Renal pelvis (tissue), 12 donors: ENCODE measurements at places on chromosomes 1 and 21. TPM values are rescaled to one million over a fixed set of nuclear protein-coding genes. Genes with fewer than 3 reads are reported as not detected.

GRCh38 chr1:92774407-92774806 lies 10.5 kb downstream of the EVI5 start:
- no peak for DNase-seq

DNA sequence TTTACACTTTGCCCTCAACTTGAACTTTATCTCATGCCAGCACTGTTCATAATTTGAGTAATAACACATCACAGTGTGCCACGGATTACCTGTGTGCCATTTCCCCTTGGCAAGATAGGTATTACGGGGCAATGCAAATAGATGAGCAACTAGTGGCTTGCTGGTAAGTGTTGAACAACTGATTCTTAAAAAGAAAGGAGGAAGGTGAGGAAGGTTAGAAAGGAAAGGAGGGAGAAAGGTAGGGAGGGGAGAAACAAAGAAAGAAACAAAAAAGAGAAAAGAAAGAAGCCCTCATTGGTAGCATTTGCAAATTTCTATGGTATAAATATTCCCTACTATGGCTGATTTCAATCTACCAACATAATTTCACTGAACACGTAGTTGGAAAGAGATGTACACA lies 118.2 kb upstream of the OLIG2 start:
- DNase-seq: no peak

The TPTE gene
- polyA plus RNA-seq: 0.06 TPM

DNA sequence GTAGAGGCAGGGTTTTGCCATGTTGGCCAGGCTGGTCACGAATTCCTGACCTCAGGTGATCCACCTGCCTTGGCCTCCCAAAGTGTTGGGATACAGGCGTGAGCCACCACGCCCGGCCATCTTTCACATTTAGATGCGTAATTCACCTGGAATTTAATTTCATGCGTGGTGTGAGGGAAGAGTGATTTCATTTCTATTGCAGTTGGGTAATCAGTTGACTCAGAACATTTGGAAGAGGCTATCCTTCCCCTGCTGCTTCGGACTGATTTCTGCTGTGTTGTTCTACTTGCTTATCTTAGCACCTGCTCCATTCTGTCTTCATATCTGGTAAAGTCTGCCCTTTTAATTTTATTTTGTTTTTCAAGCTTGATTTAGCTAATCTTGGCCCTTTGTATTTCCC lies 19.1 kb downstream of the DIP2A start:
- no peak for DNase-seq

DNA sequence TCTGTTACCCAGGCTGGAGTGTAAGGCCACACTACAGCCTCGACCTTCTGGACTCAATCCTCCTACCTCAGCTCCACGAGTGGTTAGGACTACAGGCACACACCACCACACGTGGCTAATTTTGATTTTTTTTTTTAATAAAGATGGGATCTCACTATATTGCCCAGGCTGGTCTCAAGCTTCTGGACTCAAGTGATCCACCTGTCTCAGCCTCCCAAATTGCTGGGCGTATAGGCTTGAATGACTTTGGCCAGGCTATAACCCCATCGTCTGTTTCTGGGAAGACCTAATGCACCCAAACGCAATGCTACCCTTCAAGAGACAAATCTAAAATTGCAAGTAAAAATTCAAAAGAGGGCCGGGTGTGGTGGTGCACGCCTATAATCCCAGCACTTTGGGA lies 52.1 kb downstream of the DAP3 start:
- DNase-seq: no peak

GRCh38 chr1:44698138-44698537 lies 23.6 kb downstream of the ARMH1 start:
- DNase-seq: no peak

The INPP5B gene
- polyA plus RNA-seq: 20.6 TPM

- peak; percentile 47 for DNase-seq
Measured at GRCh38 chr1:14626869-14627607, 28.6 kb downstream of the KAZN start.

DNA sequence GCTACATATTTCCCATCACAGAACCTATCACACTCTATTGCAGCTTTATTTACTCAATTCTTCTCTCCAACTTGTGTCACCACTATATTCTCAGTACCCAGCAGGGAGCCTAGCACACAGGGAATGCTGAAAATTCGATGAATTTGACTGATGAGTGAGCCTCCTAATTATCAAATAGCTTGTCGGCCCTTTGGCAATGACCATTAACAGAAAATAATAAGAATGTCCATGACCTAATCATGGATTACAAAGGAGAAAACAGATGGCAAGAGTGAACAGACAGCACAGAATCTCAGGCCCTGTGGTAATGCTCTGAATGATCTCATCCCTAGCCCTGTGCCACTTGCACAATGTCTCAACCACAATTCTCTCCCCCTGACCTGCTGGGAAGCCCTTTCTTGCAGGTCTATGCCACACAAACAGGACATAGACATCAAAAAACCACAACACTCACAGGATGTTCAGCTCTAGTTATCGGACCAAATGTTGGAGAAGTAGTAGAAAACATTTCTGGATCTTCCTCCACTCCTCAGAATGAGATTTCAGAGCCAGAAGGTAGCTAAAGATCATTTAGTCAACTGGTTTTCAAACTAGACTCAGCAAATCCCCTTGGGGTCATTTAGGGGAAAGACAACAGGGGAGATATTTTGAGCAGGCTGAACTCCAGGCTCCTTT lies 68.4 kb downstream of the LUZP1 start:
- no peak for DNase-seq

DNA sequence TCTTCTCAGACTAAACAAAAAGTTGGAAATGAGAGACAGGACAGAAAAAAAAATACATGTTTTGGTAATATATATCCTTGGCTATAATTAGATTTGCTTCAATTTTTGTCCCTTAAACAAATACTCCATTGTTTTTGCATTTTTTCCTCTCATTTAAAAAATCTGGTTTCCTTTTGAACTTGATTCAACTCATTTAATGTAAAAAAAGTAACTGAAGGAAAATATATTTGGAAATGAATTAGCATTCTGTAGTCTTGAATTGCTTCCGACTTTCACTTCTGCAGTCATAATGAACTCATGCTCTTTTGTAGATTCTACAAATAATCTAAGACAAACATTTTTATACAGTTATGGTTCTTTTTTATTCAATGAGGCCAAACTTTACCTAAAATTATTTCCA lies 309.1 kb downstream of the HMCN1 start:
- DNase-seq: no peak

The RAVER2 gene
- polyA plus RNA-seq: 25.2 TPM

GRCh38 chr1:241482761-241483250 lies 36.7 kb downstream of the FH start:
- no peak for DNase-seq

The PARS2 gene
- polyA plus RNA-seq: 10.9 TPM

The HCRTR1 gene
- polyA plus RNA-seq: 0.39 TPM

DNA sequence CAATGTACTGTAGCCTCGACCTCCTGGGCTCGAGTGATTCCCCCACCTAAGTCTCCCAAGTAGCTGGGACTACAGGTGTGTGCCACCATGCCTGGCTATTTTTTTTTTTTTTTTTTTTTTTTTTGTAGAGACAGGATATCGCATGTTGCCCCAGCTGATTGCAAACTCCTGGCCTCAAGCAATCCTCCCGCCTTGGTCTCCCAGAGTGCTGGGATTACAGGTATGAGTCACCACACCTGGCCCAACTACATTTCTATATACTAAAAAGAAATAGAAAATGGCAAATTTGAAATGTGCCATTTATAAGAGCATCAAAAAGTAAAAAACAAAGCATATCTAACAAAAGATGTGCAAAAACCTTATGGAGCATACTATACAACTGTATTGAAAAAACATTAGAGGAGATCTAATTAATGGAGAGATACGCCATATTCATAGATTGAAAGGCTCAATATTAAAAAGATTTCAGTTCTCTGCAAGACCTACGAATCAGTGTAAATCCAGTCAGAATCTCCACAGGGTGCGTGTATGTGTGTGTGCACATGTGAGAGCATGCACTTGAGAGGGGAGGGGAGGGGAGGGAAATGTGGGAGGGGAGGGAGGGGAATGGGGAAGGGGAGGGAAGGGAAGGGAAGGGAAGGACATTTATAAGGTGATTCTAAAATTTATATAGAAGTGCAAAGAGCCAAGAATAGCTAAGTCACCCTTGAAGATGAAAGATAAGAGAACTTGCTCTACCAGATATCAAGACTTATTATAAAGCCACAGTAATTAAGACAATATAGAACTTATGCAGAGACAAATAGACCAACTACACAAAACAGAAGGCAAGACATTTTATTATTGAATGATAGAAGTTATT lies 15.5 kb upstream of the PADI4 start:
- no peak for DNase-seq

GRCh38 chr1:227270554-227270953 lies 47.7 kb downstream of the CDC42BPA start:
- no peak for DNase-seq

The MXRA8 gene
- 193 TPM for polyA plus RNA-seq

The TMIGD3 gene
- polyA plus RNA-seq: 0.63 TPM

DNA sequence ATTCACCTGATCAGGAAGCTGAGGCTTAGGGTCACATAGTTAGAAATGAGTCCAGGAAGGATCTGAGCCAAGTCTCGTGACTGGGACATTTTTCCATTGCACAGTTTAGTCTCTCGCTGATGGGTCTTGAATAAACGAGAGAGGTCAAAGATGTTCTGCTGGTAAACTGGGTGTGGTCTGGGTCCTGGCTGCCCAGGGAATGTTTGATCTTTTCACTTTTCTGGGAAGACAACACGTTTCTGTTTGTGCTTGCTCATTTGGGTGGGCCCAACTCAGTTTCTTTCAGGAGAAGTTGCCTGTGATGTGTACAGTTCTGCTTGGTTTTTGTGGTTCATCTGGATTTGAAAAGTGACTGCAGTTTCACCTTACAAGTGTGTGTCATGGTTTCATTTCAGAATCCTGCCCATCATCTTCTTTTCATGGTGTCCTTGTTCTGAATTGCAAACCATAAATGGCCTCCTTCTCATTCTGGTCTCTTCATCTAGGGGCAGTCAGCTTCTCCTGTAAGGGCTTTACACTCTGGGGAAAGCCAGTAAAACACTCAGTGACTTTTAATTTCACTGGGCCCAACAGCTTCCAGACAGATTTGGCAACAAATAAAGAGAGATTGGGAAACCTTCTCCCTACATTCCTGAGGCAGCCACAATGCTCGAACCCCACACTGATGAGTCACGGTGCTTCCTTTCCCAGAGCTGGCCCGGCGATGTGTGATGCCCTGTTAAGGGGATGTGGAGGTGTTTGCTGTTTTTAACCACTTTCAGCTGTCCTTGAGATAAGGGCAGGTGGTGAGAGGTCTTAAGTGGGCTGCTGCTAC lies 7.2 kb upstream of the TACSTD2 start:
- no peak for DNase-seq

The TEX38 gene
- 0.34 TPM for polyA plus RNA-seq

- peak; percentile 97 for DNase-seq
Measured at GRCh38 chr1:50959913-50960844, at the start of gene FAF1. Gene FAF1 (minus strand): TSS chr1:50960267. CDS start chr1:50959811, 456 bp downstream.
